Ammon's horn (tissue), 1 donor: ENCODE measurements at places on chromosomes 2 and 18.

DNA sequence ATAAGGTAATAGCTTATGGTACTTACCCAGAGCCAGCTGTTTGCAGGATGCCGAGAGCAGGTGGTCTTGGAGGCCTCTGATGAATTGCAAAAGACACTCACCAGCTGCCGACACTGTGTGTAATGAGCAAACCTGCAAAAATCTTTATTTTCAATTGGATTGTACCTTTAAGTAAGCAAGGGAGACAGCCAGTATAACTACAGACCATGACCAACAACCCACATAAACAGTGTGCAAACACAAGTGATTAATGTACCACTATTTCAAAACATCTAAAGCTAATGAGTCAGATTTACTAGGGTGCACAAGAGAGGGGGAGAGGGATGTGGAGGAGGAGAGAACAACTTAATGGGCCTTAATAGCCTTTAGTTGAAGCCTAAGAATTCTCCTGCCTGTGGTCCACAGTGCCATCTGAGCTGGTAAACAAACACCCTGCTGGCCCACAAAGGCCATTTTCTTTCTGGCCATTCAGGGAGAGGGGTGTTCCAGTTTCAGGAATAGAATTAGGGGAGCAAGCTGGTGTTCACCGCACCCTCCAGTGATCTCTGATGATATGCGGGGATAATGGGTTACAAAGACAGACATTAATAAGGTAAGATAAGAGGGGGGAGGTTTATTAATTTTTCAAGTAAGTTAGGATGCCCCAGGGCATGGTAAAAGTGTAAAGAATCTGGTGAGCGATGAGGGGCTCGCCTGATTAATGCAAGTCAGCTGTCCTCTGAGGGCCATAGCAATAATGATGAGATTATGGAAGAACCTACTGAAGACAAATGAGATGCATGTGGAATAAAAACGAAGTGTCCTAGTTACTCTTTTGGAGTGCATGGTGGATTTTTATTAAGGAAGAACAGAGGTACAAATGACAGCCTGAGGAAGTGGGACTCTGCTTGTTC is 196.4 kb downstream of the HRH4 start:
- DNase-seq = no peak

- DNase-seq = no peak
These were observed 66.0 kb downstream of the ST3GAL5 start for GRCh38 chr2:85822766-85823165.

- no peak for DNase-seq
These were observed 2.7 kb downstream of the CHAC2 start for GRCh38 chr2:53770264-53770663.

- DNase-seq = no peak
These were observed 18.9 kb upstream of the FZD7 start for GRCh38 chr2:202014759-202015211.

GRCh38 chr18:42850174-42851083 is 265.1 kb downstream of the RIT2 start:
- no peak for DNase-seq

- DNase-seq = no peak
These were observed 6.4 kb upstream of the SRBD1 start for GRCh38 chr2:45617496-45617895.

DNA sequence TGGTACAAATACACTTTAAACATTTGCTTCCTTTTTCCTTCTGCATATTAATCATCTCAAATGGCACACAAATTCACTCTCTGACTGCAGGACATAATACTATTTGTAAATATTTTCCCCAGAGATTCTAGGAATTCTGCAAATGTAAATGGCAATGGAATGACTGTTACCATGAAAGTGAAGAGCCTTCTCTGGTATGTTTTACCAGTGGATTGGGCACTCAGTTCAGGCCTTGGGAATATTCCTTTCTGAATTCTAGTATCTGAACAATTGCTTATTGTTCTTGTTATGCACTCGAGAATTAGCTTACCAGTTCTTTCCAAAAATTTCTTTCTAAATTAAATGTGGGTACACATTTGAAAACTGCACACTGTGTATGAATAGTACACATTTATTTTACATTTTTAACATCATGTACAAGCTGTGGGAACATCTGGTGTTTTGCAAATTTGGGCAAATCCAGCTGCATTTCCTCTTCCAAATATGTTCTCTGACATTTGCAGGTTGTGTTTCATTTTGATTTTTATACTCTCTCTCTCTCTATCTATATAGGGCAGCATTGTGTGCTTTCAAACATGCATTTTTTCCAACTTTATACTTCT is 289.1 kb downstream of the NBAS start:
- no peak for DNase-seq

- peak; percentile 9 for DNase-seq
These were observed 31.1 kb upstream of the GMCL1 start for GRCh38 chr2:69798290-69798908.

DNA sequence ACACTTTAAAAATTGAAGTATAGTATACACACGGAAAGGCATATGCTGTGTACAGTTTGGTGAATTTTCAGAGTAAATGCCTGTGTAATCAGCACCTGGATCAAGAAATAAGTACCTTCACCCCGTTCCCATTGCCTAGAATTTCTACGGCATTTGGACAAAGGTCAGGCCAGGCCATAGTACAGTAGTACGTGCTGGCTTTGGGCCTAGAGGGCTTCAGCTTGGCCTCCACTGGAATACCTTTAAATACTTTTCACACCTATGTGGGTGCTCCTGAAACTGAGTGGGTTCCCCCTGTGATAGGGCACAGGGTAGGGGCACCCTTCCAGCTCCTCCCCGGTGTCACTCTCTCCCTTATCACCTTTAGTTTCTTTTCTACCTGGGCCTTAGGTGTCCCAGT is 26.5 kb downstream of the TET3 start:
- no peak for DNase-seq

DNA sequence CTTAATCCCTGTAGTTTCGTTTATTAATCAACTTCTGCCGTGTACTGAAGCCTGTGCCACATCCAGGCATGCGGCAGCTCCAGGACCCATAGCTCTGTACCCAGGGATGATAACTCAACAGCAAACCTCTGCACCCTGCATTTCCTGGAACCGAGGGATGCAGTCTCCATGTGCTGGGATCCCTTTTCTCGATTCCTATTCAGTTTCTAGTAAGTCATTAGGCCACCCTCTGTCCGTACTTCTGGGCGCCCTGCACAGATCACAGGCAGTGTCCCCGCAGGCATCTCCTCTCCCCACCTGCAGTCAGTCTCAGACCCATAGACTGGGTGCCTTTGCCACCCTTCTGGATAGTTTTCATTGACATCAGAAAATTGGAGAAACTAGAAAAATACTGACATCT is 18.8 kb downstream of the TMEM18 start:
- DNase-seq = no peak

DNA sequence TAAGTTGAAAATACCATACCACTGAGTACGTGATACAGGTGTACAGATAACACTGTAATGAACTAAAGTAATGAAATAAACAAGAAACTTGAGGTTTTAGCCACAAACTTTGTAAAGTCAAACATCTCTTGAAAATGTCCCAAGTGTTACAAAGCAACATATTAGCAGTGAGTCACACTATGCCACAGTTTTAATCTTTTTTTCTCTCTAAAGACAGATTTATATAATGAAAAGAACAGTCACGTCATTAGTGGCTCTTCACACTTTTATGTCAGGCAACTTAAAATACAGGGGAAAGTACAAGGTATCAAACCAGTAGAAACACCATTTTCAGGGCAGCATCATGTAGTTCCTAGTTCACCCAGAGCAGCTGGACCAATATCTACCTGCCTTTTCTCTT is 42.1 kb downstream of the RAPH1 start:
- no peak for DNase-seq

DNA sequence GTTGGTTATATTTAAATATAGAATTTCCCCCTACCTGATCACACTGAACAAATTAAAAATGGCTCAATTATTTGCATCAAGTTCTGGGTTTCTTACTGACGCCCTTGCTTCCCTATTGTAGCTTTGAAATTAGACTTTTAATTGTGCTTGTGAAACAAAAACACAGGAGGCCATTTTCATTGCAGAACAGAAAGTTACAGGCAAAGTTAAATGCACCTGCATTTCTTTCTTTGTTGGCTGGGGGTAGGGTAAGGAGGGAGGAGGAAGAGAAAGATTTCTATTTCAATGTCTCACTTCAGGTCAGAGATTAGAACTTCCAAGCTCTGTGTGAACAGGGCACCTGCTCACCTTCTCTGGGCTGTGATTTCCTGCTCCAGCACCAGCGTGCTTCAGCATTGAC is 199.6 kb downstream of the BCL11A start:
- DNase-seq = no peak

DNA sequence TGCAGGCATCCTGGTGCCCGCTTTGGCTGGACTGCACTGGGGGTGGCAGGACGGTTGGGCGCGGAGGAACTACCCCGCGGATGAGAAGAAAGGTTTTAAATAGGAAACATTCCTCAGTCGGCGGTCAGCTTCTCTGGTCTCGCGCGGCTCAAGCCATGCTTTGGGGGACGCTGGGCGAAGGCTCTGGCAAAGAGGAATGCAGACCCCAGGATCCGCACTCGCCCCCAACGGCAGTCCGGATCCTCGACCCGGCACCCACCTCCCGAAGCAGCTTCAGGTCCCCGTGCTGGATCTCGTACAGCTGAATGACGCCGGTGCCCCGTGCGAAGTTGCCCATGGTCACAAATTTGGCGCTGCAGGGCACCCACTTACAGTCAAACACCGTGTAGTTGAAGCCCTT is 686 bp upstream of the PNO1 start:
- no peak for DNase-seq

- no peak for DNase-seq
These were observed 355.2 kb upstream of the TRIB2 start for GRCh38 chr2:12361506-12361905.

DNA sequence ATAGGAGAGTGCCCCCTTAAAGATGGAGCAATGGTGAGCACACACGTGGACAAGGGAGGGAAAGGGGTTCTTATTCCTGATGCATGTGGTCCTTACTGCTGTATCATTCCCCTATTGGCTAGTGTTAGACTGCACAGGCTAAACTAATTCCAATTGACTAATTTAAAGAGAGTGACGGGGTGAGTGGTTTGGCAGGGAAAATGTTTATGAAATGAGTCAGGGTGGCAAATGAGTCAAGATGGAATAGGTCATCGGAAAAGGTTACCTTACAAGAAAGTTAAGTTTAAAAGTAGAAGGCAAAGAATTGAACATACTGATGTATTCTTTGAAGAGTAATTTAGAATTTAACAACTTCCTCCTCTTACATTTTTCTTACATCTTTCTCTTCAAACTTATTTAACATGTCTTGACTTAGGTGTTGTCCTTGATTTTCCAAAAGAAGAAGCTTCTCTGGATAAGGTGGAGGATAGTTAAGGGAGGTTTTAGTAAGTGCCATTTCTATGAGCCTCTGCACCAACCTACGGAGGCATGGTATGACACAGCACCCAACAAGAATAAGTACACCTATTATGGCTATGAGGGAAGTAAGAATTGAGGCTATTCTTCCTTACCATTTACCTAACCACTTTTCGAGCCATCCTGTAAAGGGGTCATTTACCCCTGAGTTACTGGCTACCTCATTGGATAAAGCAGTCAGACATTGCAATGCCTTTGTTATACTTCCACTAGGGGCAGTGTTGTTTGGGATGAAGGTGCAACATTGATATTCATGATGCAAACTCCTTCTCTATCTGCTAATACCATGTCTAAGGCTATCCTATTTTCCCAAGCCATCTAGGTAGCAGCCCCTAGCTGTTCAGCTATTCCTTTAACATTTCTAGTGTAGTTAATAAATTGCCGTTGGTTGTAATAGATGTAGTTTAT is 1345.8 kb upstream of the LRRTM1 start:
- DNase-seq = no peak

GRCh38 chr18:47166294-47166693 is 9.9 kb downstream of the IER3IP1 start:
- DNase-seq = no peak
